ENCODE measurements at places on chromosomes 4 and X.

DNA sequence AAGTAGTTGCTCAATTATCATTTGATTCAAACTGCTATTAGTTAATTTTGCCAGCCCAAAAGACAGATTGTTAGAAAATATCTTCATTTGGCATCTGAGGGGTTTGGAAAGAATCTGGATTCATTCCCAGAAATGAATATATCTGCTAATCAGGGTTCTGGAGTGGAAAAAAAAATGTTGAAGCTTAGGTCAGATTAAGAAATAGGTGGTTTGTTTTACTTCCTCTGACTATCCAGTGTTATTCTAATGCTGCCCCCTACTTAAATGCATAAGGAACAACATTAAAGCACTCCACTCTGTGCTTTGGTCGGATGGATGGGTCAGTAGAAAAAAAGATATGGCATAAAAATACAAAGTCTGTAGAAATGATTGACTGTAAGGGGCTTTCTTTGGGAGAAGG, 89.0 kb downstream of the LUZP4 start:
- ATAC-seq = no peak

- ATAC-seq = no peak
Measured at GRCh38 chr4:113591982-113592381, 169.6 kb downstream of the CAMK2D start.

GRCh38 chrX:10079231-10079630, 77.5 kb upstream of the CLCN4 start:
- no peak for ATAC-seq

DNA sequence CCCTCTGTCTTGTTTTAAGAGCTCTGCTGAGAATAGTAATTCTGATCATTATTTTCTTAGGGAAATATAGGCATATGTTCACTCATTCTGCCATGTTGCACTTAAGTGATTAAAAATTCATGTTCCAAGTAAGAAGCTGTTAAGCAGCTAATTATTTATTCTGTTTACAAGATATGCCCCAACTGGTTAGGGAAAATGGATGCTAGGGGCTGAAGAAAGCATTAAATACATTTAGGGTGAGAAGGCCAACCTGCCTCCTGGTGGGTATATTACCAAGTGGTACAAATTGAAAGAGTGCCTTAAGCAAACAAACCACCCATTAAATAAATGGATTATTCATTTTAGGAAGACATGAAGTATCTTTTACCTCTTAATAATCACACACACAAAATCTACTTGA, 392.6 kb upstream of the EPHA5 start:
- no peak for ATAC-seq

- peak; percentile 52 for ATAC-seq
Measured at GRCh38 chrX:151680805-151681204, 14.5 kb upstream of the PRRG3 start.

GRCh38 chr4:38306482-38307071, 346.4 kb downstream of the PTTG2 start:
- ATAC-seq = peak; percentile 55

- no peak for ATAC-seq
Measured at GRCh38 chr4:121011138-121011537, 61.2 kb downstream of the NDNF start.

DNA sequence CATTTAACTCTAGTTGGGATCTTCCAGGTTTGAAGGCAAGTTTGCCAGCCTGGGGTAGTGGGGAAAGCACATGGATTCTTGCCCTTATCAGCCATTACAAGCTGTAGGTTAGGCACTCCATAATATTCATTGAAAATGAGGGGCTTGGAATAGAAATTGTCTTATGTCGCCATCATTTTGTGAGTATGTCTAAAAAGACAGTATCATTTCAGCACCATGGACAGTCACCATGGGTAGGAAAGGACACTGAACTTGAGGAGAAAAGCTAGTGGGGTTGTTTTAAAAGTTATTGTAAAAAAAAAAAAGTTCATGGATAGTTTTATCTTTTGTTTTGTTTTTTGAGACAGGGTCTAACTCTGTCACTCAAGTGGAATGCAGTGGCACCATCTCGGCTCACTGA, 356.1 kb downstream of the HNRNPD start:
- no peak for ATAC-seq

DNA sequence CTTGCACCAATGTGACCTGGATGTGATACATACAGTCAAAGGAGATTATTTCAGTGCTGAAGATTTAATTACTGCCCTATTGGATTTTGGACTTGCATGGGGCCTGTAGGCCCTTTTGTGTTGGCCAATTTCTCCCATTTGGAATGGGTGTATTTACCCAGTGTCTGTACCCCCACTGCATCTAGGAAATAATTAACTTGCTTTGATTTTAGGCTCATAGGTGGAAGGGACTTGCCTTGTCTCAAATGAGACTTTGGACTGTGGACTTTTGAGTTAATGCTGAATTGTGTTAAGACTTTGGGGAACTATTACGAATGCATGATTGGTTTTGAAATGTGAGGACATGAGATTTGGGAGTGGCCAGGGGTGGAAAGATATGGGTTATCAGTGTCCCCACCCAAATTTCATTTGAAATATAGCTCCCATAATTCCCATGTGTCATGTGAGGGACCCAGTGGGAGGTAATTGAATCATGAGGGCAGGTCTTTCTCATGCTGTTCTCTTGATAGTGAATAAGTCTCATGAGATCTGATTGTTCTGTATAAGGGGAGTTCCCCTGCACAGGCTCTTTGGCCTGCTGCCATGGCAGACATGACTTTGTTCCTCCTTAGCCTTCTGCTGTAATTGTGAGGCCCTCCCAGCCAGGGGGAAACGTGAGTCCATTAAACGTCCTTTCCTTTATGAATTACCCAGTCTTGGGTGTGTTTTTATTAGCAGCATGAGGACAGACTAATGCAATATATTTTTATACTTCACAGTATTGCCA, 362.2 kb upstream of the SPANXN4 start:
- ATAC-seq = no peak

DNA sequence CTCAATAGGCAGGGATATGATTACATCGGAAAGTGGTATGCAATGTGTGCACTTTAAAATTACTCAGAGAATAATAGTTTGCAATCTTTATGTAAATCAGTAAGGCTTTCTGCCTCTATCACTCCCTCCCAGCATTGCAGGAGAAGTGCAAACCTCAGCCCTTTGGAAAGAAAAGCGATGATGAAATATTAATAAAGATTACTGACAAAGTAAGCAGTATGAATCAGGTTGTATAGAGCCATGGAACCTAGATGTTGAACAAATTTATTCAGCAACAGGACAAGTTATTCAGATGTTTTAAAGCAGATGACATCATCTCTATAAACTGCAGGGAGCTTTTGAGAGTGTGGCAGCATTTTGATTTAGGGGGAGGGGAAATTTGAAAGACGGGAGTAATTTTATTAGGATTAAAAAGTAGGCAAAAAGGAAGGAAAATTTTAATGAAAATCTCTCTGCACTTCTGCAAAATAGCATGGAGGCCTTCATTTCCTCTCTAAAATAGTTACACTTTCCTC, 631.7 kb upstream of the GRIA3 start:
- no peak for ATAC-seq

DNA sequence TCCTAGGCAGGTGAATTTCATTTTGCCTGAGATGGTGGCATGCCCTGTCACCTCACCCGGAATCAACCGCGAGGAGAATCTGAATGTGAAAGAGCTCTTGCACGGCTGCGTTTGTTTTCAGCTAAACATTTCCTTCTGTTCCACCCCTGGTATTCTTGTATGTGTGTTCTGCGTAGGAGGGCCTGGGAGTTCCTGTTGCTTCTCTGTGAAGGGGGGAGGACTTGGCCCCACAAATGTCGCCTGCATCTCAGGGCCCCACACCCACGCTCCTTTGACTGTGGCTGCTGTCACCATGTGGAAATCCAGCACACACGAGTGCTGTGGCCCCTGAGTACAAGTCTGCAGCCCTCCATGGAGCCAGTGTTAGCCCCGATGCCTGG, 45.8 kb upstream of the CLCN4 start:
- ATAC-seq = peak; percentile 44

GRCh38 chrX:81890521-81890920, 688.6 kb downstream of the SH3BGRL start:
- no peak for ATAC-seq

DNA sequence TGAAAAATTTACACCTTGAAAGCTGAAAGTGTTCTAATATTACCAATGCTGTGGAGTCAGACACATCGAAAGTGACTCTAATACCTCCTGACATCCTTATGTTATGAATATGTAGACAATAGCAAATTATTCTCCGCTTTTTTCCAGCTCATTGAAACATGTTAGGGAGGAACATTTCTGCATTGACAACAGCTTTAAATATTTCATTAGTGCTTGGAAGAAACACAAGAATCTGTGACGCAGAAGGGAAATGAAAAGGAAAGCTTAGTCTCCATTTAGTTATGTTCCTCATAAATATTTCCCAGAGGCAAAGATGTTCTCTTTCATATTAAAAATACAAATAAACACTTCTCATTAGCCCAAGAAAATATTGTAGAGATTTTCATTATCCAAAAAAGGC, 55.8 kb upstream of the CD99 start:
- no peak for ATAC-seq

- ATAC-seq = peak; percentile 38
Measured at GRCh38 chr4:15002659-15003400, 549 bp downstream of the CPEB2 start.

GRCh38 chrX:68203646-68204045, 229.6 kb downstream of the OPHN1 start:
- ATAC-seq = no peak

DNA sequence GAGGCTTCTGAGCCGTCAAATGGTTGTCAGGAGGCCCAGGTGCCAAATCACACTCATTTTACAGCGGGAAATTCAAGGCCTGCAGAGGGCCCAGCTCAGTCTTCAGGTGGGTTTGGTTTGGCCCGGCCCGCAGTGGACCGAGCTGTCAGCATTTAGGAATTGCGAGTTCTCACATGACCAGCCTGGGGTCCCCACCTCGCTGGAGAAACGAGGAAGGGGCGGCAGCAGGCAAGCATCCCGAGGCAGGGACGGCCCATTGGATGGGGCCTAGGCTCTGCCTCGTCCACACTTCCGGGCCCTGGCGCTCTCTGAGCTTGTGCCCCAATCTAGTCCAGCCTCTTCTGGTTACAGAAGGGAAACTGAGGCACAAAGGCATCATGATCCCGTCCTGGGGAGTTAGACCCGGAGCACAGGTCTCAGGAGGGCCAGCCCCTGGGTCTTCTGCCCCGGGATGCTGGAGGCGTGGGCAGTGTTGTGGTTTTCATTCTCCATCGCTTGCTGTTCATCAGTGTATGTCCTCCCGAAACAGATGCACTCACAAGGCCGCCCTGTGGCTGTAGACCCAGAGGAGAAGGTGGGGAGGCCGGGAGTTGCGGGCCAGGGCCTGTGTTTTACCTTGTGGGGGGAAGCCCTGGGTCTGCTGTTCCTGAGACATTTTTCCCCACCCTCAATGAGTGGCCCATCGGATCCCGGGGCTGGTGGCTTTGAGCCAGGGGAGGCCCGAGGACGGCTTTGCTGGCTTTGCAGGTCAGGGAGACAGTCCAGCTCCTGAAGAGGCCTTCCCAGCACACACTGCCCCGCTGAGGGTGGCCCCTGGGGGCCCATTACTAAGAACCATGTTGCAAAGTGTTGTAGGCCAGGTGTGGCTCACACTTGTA, 8.9 kb downstream of the PSAPL1 start:
- ATAC-seq = no peak

DNA sequence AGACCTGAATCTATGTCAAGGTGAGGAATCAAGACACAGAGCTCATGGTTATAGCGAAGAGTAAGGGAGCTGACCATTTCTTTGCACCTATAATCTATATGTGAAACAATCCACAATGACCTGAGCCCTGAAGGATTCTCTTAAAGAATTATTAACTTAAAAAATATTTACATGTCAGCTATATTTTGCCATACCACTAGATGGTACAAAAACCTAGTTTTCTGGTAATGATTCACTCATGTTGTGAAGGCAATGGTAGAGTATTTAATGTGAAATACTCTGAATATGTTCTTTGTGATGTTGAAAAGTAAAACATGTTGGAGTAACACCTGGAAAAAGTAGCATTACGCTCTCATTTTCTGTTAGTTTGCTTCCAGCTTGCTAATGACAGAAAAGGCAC, 40.0 kb downstream of the VGLL1 start:
- no peak for ATAC-seq

GRCh38 chr4:152079543-152080293, 318.9 kb upstream of the GATB start:
- ATAC-seq = peak; percentile 92

DNA sequence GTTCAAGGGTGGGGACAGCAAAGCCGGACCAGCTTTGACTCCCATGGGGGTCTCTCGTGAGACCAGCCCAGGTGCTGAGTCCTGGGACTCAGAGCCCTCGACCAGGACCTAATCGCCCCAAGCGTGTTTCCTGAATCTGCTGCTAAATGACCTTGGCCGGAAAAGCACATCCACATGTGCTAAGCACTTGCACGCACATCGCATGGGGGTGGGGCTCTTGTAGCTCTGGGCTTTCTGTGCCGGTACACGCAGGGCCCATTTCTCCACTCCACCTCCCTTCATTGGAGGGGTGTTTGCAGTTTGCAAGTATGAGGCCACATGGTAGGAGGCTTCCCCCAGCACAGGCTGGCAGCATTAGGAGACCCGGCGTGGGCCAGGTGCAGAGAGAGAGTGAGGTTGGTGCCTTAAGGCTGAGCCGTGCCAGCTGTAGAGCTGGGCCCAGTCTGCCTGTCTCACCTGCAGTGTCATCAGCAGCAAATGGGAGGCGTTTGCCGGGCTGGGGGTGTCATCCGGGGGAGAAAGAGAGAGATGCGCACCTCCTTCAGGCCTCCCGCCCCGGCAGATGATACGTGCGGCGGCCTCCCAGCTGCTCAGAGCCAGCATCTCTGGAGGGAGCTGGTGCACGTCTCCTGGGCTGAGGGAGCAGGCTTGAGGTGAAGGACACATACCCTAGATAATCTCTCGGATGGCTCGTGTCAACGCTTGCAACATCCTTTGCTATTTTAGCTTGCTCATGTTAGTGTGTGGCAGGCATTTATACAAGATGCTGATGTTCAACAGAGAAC, 45.2 kb upstream of the CLCN4 start:
- ATAC-seq = peak; percentile 47

GRCh38 chr4:147626903-147627302, 9.7 kb downstream of the TMEM184C start:
- no peak for ATAC-seq

DNA sequence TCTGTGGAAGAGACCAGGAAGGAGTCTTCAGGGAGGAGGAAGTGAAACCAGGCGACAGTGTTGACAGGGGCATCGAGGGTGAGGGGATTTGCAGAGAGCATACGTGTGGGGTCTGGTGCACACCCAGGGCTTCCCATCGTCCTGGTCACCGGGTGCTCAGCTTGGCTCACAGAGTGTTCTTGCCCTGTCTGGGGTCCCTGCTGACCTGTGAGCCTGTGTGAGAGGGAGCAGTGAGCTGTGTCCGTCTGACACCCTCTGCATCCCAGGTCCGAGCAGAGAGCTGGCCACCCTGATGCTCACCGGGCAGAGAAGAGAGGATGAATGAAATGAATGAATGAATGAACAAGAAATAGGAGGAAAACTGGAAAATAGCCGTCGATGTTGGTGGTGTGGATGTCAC, 46.5 kb downstream of the CPZ start:
- no peak for ATAC-seq

- no peak for ATAC-seq
Measured at GRCh38 chrX:40107291-40108161, 9.8 kb upstream of the BCOR start.
